ENCODE measurements at places on chromosomes 6 and 20.
A peak's percentile ranks its signal among the peaks of the same experiment; 100 is the strongest.

- DNase-seq: no peak
Observed at GRCh38 chr6:115681978-115682775, 378.5 kb downstream of the FRK start.

- DNase-seq: no peak
Observed at GRCh38 chr20:17863577-17864292, 104.9 kb downstream of the SNX5 start.

DNA sequence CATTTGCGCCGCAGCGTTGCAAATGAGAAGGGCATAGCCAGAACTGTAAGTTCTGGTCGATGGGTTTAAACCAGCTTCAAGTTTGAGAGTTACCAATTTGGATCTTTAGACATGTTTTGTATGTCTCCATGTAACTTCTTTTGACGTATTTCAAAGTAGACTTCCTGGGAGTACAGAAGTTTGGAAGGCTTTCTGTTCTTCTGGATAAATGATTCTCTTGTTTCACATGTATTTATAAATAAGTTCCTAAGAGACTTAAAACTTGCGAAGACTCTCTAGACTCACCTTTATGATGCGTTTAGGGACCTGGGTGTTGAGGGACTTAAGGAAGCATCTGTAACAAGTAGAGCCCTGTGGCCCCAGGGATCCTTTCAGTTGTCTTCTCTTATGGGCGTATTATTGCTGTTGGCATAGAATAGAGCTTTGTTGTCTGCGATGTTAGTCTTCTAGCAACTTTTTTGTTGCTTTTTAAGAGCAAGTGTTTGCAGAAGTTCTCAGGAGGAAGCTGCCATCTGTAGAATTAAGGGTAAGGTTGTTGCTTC, 1.3 kb downstream of the CDYL start:
- DNase-seq: no peak

GRCh38 chr6:25748049-25748448, 6.5 kb upstream of the SLC17A4 start:
- no peak for DNase-seq

GRCh38 chr6:33197431-33198048, 2.9 kb downstream of the RXRB start:
- peak; percentile 52 for DNase-seq

DNA sequence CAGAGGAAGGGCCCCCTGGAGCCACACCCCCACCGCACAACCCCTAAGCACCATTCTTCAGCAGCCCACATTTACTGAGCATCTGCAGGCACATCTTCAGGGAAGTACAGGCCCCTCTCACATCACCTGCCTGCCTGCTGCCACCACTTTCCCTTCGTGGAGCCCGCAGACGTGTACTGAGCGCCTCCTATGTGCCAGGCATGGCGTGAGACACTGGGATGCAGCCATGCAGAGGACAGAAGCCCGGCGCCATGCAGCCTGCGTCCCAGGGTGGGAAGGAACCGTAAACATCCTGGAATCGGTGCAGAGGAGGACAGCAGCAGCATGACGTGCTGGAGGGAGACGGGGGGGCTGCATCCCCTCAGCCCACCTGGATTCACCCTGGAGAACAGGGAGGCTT, 78.1 kb downstream of the GRM4 start:
- no peak for DNase-seq

DNA sequence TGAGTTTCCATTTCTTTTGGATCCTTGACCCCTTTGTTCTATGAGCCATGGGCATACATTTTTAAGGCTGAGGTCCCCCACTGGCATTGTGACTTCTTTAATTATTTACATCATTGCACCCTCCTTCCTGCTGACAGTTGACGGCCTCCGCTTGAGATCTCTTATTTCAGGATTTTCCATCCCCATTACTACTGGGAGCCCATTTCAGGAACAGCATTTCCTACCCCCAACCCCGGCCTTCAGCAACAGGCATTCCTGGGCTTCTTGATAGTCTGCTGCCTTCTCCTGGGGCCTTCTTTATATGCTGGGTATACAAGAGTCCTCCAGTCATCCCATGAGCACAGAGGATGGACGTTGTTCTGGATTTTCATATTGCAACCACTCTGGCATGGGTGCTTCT, 3.8 kb downstream of the ULBP1 start:
- DNase-seq: no peak

DNA sequence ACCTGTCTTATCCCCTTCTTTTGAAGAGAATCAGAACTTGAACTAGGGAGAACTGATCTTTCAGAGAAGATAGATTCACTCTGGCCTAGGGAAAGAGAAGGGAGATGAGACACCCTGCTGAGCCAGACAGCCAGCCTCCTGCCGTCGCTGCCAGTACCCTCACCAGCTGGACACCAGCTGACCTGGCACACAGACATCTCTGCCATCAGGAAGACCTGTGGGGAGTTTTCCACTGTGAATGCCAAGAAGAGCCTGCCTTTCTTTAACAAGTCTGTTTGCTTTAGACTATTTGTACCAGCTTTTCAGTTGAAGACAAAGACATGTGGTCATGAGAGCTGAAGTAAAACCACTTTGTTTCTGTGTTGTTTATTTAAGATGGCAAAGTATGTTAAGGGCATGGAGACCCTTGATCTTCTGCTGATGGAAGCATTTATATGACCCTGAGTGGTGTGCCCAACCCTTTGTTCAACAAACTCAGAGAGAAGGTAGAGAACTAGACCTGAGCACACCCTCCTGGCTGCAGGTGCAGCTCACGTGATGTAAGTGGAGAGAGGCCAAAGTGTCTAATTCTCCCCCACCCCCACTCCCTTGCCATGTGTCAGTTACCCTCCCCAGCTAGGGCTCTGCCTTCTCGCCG, 82.3 kb upstream of the SLC24A3 start:
- DNase-seq: no peak

DNA sequence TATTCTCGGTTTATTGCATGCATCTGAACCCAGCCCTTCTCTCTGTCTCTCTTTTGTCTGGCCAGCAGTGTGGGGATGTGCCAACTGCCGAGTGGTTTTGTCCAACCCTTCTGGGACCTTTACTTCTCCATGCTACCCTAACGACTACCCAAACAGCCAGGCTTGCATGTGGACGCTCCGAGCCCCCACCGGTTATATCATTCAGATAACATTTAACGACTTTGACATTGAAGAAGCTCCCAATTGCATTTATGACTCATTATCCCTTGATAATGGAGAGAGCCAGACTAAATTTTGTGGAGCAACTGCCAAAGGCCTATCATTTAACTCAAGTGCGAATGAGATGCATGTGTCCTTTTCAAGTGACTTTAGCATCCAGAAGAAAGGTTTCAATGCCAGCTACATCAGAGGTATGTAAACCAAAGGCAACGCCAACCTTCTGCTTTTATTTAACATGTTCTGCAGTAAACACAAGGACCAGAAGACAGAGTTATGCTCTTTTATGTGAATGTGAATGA, 65.8 kb downstream of the ADGRG6 start:
- no peak for DNase-seq

DNA sequence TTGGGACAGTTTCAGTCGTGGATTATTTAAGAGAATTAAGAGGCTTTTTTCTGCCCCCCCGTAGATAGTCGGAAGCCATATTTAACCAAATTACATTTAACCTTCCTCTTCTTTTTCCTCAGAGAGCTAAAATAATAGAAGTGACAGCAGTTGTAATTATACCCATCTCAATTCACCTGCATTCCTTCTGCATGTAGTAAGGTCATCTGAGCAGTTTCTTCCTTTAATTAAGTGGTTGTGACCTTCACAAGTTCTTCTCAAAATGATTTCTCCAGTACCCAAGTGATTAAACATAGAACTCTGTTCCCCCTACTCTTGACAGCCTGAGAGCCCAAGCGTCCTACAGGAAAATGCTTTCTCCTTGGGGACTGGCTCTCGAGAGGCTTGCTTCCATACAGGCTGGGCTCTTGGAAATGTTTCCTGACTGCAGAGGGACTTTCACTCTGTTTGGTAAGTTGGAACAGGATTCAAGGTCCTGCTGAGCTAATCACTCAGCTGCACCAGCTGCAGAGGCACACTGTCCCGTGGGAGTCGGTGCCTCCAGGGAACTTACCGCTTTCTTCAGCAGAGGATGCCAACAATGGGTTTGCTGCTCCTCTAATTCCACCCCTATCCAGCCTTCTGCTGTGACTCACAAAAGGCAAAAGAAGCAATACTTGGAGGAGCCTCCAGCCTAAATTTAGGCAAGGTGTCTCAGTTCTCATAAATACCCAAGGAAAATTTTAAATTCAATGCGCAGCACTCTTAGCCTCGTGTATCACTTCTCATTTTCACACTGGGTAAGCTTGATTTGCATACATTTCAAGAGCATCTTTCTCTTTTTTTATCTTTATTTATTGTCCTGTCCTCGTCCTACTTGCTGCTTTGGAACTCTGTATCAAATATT, 414.9 kb downstream of the KIF16B start:
- DNase-seq: no peak

Measured in fibroblast of upper back skin (primary cell).